ENCODE measurements at places on chromosomes 3 and 15. TPM values are rescaled to one million over a fixed set of nuclear protein-coding genes. Genes with fewer than 3 reads are reported as not detected.

Gene EFCAB12
- 0.34 TPM for total RNA-seq

Gene ZNF662
- 2.9 TPM for total RNA-seq

Gene VGLL3
- 10.4 TPM for total RNA-seq

Gene ACKR4
- total RNA-seq, result not detected

Gene CTXN2
- 0.07 TPM for total RNA-seq

Gene CHMP2B
- 41.5 TPM for total RNA-seq

DNA sequence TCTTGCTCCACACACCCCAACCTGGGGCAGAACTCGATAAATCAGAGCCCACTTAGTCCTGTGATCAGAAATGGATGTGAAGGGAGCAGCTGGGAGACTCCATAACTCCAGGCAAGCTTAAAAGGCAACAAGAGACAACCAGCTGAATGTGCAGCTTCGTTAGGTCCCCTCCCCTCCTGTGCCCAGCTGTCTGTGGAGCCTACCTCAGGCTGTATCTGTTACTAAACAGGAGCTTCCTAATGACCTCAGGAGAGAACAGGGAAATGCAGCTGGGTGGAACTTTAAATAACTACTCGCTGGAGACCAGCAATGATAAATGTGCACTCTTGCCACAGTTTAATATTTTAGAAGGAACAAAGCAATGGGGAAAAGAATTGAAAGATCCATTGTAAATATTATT lies 25.9 kb downstream of the SLC9A9 start:
- H3K4me3 ChIP-seq, result no peak overlapping the region
- no peaks in the 10 kb centered on the region for H3K36me3 ChIP-seq
- H3K27me3 ChIP-seq, result no peaks in the 10 kb centered on the region
- no peak for DNase-seq

DNA sequence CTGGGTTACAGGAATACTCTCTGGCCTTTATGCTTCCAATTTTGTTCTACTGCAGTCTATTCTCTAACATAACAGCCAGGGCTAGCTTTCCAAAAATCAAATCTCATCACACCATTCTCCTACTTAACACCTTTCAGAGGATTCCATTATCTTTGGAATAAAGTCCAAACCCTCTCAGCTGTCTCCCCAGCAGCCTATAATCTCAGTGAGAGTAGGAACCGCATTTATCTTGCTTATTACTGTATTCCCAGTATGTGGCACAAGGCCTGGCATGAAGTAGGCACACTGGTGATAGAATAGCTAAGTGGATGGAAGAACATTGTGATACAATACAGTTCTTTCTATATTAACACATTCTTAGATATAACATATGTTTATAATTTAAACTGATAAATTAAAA lies 49.0 kb upstream of the MYO5C start:
- no peak for DNase-seq
- peaks cover 22% of the 10 kb centered on the region for H3K4me1 ChIP-seq
- no peaks in the 10 kb centered on the region for H3K27me3 ChIP-seq
- H3K36me3 ChIP-seq, result peaks cover 3% of the 10 kb centered on the region

- no peaks in the 10 kb centered on the region for H3K27me3 ChIP-seq
- no peaks in the 10 kb centered on the region for H3K4me1 ChIP-seq
- H3K4me3 ChIP-seq, result no peak overlapping the region
- H3K27ac ChIP-seq, result no peak overlapping the region
Measured at GRCh38 chr15:50112488-50113186, 6.4 kb downstream of the ATP8B4 start.

Data from WTC11 (cell line).